Common myeloid progenitor, CD34-positive (primary cell): ENCODE measurements at places on chromosomes 3 and 15.
A peak's percentile ranks its signal among the peaks of the same experiment; 100 is the strongest.

GRCh38 chr15:55619783-55620182, 31.6 kb upstream of the PYGO1 start:
- DNase-seq = peak; percentile 67

DNA sequence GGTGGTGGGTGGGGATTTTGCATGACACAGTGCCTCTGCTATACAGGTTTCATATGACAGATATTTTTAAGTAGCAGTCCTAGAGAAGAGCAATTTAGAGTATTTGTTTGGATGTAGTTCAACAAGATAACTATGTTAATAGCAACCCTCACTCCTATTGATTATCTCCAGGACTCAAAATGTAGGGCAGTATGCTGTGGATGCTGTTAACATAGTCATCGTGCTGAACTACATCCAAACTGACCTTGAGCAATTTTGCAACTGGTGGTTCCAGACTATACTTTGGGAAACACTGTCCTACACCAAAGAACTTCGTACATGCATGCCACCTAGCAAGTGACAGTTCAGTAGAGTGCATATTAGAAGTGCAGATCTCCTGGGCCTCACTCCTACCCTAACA, 117.6 kb downstream of the IL5RA start:
- no peak for DNase-seq

GRCh38 chr3:48656841-48657281, 5.8 kb downstream of the CELSR3 start:
- DNase-seq = peak; percentile 23

DNA sequence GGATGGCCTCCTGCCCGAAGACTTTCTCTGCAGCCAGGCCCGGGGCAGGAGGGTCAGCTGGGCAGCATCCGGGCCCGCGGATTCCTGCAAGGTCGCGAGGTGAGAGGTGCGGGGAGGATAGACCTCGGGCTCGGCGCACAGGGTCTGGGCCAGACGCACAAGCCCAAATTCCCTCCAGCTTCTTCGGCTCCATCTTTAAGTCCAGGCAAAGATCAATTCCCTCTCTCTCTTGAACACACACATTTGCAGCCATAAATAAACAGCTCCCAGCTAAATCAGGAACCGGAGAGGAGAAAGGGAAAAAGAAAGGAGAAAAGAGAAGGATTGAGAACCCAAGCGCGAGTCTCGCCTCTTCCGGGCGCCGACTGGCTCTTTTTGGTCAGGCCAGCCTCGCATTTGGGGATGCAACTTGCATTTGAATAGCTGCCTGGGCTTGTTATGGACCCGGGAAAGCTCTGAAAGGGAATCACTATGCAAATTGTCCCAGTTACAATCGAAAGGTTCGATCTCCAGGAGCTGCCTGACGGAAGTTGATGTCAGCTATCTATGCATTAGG, 14.5 kb upstream of the ONECUT1 start:
- no peak for DNase-seq

- DNase-seq = peak; percentile 7
Measured at GRCh38 chr15:78396976-78397375, 41.0 kb upstream of the IREB2 start.

- no peak for DNase-seq
Measured at GRCh38 chr3:107452436-107452835, 70.3 kb upstream of the BBX start.

DNA sequence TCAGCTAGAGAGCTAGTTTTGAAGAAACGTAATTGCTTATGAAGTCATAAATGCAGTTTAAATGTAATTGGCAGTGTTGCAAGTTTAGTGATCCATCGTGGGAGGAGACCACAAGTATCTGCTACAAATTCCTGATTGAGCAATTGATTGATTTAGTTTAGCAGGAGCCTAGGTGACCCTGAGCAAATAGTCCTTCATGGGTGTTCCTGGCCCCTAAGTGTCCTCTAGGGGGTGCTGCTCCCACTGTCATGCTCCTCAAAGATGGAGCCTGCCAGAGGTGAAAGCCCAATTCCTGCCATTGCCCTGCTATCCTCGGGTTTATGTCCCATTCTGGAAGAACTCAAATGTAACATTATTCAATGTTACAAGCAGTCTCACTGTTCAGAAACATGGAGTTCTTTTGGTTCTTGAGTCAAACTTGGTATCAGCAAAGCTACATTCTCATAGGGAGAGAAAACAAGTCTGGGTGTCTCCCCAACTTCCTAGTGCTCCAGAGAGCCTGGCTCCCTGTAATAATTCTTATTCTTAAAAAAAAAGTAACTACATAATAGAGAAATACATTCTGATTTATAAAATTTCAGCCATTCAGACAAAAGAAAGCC, 29.8 kb upstream of the SENP5 start:
- peak; percentile 69 for DNase-seq

- DNase-seq = no peak
Measured at GRCh38 chr15:31403606-31404005, 77.0 kb downstream of the KLF13 start.

GRCh38 chr15:95226835-95227234, 995.5 kb downstream of the MCTP2 start:
- DNase-seq = no peak

- DNase-seq = no peak
Measured at GRCh38 chr15:65006876-65007275, 17.2 kb upstream of the SPG21 start.
